Hematopoietic multipotent progenitor cell (in vitro differentiated cells): ENCODE measurements at places on chromosomes 6 and 20.

DNA sequence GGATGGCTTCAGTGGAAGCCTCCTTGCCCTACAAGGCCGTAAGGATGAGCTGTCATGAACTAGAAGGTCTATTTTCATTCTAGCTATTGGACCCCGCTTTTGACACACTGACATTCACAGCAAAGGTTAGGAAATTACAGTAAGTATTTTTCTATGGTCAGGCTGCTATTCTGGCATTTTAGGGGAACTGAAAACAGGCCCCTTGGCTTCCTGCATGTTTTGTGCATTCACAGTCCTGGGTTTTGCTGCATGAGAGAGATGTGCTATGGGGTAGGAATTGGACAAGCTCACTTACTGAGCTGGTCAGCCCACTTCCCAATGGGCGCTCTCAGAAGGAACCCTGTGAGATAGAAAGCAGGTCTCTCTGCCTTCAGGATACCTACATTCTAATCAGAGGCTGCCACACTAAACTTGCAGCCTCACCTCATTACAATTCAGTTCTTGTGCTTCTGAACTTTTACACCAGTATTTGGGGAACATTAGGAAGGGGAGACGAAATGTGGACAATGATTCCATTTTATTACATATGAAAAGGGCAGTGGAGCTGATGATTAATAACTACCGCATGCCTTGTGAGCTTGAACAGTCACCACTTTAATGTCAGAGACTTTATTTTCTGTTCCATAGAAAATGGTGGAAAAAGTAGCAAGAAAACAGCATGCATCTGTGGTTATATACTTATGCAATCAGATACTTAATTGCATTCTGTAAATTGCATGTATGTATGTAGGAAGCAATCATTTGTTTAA, 86.6 kb upstream of the TAB2 start:
- DNase-seq = no peak

GRCh38 chr20:10761232-10761631, 87.4 kb upstream of the JAG1 start:
- DNase-seq = no peak

DNA sequence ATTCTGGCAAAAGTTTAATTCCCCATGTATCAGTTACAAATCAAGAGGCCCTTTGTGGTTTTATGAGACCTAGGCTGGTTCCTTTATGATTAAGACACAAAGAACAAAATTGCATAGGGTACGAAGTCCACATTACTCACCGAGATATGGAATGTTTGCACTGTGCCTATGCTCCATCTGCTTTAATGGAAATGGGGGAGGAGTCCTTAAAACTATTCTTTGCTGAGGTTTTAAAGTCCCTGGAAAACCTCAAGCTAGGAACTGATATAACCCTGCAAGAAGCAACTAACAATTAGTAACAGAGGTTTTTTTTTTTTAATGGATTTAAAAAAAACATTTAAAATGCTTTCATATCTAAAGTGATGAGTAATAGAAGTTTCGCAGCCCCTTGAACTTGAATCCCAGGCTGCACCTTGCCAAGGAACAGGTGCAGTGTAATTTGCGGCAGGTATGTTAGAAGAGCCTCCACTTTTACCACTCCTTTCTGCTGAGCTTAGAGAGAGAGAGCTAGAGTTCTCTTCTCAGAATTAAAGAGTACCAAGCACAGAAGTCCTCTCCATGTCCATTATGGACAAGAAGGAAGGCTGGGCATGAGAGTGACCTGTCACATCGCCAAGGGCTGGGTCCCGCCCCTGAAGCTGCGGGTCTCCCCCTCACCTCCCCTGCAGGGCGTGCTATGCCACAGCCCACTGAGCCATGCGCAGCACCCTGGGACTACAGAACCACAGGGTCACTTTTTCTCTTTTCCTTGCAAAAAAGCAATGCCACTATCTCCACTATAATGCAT, 2.3 kb downstream of the SERPINB1 start:
- peak; percentile 43 for DNase-seq

DNA sequence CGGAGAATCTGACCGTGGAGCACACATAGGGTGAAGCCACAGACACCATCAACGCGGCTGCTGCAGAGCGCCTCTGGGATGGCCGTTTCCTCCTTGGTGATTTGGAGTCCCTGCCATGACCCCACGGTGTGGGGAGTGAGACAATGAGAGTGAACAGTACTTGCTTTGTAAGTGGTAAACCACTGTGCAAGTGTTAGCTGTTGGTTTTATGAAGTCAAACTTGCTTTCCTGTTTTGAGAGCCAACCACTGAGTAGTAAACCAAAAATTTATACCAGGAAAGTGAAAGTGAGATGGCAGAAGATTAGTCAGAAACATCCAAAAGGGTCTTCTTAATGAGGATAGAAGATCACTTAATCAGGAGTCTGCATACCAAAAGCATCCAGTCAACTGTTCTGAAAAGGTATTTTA, 160.7 kb downstream of the FOXC1 start:
- DNase-seq = peak; percentile 3

- DNase-seq = no peak
These were observed 11.9 kb downstream of the C6orf89 start for GRCh38 chr6:36897609-36898008.

DNA sequence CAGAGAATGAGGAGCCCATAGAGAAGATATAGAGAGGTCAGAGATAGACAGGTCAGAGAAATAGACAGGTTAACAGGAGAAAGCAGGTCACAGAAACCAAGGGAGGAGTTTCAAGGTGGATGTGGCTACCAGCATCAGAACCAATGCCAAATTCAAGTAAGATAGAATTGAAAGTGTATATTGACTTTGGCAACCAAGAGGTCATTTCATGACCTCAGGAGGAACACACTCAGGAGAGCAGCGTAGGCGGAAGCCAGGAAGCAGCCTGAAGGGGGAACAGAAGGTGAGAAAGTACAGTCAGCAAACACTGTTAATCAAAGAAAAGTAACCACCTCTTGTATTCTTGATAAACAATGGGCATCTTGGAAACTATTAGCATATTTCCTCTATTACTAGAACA, 33.9 kb upstream of the ALDH8A1 start:
- no peak for DNase-seq

DNA sequence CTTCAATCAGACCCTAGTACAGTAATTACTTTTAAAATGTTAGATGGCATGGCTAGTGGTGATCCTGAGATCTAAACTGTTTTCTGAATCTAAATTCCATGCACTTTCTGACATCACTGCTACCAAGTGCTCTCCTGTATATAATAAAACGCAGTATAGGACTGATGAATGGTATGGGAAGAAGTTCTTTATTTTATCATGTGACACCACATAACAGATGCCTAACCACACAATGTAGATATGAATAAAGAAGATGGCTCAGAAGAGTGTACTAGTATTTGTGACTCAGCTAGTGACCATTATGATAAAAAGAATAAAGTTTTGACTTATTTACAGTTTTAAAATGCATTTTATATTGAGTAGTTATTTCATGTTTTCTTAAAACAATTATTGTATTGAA, 8.5 kb downstream of the NDUFAF4 start:
- no peak for DNase-seq

- DNase-seq = no peak
These were observed 50.6 kb upstream of the LOC128125822 start for GRCh38 chr6:63521475-63522210.

DNA sequence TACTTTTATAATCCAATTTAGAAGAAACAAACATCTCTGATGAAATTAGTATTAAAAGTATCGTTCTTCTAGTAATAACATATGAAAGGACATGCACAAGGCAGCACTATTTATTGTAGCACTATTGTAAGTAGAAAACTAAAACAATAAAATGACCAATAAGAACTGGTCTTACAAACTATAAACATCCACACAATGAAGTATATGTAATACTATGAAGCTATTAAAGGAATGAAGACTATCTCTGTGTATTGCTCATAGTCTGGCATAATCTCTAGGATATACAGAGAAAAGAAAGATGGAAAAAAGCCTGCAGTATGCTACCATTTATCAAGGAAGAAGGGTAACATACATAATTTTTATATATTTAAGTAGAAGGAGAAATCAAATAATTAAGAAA, 16.7 kb downstream of the LCA5 start:
- DNase-seq = no peak

DNA sequence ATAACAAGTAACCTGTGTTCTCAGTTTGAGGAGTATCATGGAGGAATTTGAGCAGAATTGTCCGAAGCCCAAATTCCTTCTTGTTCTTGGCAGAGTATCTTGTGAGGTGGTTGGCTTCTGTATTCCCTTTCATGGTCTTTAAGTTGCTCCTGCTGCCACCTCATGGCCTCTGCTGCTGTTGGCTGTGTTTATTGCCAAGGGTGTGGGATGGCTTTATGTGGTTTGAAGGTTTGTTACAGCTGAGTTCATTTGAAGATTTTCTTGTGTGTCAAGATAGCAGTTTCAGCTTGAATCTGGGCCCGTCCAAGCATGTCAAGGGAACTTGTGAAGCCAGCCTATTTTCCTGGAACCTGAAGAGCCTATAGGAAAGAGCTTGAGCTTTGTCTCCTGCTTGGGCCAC, 20.2 kb upstream of the TTK start:
- no peak for DNase-seq

DNA sequence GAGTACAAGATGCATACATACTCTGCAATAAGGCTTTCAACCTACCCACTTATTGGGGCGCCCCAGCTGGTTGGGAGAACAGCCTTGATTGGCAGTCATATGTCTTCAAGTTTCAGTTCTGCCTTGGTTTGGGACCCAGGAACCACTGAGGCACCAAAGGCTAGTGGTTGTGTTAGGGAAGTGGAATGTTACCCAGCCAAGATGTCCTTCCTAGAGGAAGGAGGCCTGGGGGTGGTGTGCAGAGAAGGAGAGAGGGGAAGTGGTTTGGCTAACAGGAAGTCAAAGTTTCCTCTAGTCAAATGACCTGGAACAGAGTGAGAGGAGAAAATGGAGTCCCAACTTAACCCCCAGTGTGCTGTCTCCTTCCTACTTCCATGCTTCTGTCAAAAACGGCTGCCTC, 59.4 kb downstream of the CD164 start:
- no peak for DNase-seq

GRCh38 chr6:154805288-154805911, 72.2 kb downstream of the SCAF8 start:
- DNase-seq = no peak

GRCh38 chr6:152905551-152906299, 77.1 kb downstream of the FBXO5 start:
- no peak for DNase-seq

- DNase-seq = no peak
These were observed 391.8 kb upstream of the SOX4 start for GRCh38 chr6:21201637-21202350.

DNA sequence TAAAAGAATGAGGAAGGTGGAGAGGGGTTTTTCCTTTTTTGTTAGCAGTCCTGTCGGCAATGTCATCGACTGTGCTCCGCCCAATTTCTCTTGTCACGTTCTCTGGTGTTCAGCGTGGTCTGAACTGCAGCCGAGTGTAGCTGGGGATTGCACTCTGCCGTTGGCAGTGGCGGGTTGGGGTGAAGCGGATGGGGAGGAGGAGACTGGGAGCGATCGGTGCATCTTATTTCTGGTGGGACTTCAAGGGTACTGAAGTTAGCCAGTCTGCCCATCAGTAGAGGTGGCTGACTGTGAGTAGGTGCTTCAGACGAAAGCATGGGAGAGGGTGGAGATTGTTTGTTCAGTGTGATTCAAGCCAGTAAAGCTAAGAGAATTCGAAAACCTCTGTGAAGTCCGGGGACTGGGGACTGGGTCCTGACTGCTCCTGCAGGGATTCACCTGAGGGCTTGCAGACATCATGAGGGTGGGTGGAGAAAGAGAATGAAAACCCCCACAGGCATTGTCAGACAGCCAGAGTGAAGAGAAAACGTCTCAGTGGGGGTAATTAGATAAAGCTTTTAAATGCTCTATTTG, 5.1 kb downstream of the RREB1 start:
- DNase-seq = peak; percentile 76

GRCh38 chr6:36613200-36613995, 19.2 kb downstream of the SRSF3 start:
- no peak for DNase-seq

GRCh38 chr6:84652356-84653026, 111.9 kb downstream of the TBX18 start:
- no peak for DNase-seq

GRCh38 chr6:101486124-101486523, 92.6 kb downstream of the GRIK2 start:
- DNase-seq = no peak

- DNase-seq = peak; percentile 21
These were observed 28.6 kb upstream of the CDKN1A start for GRCh38 chr6:36649701-36650484.

DNA sequence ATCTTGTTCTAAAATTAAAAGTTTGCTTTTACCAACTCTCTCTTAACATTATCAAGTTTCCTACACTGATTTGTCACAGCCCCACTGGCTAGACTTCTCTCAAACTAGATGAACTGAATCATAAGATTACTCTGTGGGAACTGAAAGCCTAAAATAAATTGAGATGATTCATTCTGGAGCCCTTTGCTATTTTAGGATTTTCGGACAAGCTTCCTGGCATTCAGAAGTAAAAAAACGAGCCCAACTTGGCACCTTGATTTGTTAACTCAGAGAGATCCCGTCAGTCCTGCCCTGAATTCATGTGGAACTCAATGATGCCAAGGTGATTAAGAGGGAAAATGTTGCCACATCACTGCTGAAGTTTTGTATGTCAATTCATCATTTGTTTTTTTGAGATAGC, 122.0 kb upstream of the NRSN1 start:
- no peak for DNase-seq

DNA sequence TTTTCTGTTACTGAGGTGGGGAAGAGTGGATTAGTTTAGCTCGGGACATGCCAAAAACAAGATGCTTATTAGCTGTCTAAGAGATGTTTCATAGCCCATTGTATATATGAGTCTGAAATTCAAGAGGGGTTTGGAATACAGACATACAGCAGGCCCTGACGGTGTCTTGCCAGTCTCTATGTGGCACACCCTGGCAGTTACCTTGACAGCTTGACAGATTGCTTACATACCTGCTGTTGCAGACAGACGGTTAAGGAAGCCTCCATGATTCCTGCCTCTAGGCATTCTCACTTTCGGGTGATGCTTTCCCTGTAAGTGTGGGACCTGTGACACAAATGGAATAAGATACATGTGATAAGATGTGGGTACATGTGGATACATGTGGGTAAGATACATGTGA, 95.0 kb downstream of the QRSL1 start:
- DNase-seq = no peak

- no peak for DNase-seq
These were observed 240.7 kb upstream of the POU3F2 start for GRCh38 chr6:98593676-98594075.

GRCh38 chr6:5121956-5122355, 36.8 kb downstream of the PPP1R3G start:
- no peak for DNase-seq
